ENCODE measurements at places on chromosomes 11 and 22.

DNA sequence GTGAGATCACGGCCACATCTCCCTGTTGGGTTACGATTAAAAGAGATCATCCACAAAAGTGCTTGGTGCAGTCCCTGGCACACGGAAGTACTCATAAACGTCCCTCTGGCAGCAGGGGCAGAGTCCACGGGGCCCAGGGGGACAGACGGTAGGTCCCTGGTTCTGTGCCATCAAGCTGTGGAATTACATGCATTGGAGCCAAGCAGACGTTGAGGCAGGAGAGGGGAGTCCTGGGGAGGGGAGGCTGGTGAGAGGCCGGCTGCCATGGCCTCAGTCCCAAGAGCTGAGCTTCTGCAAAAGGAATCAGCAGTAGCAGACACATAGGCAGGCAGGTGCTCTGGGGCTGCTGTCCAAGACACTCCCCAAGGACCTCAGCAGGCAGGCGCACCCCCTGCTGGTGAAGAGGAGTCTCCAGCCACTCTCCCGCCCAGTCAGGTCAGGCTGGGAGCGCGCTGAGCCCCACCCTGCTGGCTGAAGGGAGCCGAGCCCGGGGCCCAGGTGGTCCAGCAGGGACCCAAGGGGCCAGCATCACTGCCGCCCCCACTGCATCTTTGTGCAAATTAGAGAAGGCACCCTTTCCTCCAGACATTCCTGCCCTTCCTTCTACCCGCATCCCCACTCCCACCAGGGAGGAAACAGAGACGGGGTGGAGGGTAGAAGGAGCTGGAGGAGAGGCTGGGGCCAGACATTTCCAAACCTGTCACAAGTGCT is 7.6 kb upstream of the KCTD17 start:
- no peak for DNase-seq

GRCh38 chr11:31375879-31376278 is 6.2 kb downstream of the DNAJC24 start:
- DNase-seq = no peak

- DNase-seq = no peak
Observed at GRCh38 chr11:106378513-106379179, 301.2 kb downstream of the AASDHPPT start.

DNA sequence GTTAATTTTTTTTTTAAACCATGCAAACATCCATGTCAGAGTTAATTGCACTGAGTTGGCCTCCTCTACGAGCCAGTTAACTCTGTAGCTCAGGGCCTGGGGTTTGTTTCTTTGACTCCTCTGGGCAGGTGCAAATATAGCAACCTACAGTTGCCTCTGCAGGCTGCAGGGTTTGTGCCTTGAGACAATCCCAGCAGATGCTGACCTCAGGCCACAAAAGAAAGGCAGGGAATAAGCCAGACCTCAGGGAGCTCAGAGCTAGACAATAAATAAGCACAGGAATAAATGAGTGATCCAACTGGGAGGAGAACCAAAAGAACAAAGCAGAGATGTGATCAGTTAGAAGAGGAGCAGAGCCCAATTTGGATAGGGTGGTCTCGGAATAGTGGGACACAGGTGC is 390.8 kb downstream of the SHANK2 start:
- peak; percentile 48 for DNase-seq

- no peak for DNase-seq
Observed at GRCh38 chr22:49566693-49567092, 261.0 kb downstream of the BRD1 start.

DNA sequence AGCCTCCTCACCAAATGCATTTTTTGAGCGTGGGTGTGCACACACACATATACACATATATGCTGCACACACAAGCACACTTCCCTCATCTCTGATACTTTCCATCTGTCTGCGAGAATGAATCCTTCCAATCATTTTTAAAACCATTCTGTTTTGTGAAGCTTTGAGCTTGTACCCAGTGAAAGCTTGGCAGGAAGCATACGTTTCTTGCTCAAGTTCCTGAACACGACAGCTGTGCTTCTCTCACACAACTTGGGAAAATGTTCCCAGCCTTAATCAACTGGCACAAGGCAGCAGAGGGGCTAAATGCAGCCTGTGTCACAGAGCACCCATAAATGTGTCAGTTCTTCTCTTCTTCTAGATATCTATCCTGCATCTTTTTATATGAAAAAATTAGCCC is 524.0 kb upstream of the KIRREL3 start:
- DNase-seq = no peak

DNA sequence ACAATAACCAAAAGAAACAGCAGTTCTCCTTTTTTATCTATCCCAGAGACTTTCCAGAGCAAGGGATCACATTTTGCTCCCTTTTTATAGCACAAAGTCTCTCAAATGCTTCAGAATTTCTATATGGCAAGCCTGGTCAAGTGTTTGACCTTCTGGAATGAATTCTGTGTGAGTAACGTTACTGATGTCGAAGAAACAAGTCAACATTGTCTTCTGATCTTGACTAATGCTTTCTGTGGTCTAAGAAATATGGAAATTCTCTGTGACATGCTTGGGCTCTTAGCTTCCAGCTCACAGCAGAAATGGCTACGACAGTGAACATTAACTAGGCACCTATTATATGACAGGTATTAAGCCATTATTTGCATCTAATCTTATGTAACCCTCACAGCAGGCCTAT is 411.7 kb downstream of the CADM1 start:
- DNase-seq = no peak

GRCh38 chr11:57679396-57679795 is 11.5 kb downstream of the ZDHHC5 start:
- no peak for DNase-seq

DNA sequence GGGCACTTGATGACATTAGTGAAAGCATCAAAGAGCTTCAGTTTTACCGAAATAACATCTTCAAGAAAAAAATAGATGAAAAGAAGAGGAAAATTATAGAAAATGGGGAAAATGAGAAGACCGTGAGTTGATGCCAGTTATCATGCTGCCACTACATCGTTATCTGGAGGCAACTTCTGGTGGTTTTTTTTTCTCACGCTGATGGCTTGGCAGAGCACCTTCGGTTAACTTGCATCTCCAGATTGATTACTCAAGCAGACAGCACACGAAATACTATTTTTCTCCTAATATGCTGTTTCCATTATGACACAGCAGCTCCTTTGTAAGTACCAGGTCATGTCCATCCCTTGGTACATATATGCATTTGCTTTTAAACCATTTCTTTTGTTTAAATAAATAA is 10.6 kb downstream of the REXO2 start:
- no peak for DNase-seq

GRCh38 chr22:35580351-35581022 is 36.6 kb downstream of the MB start:
- no peak for DNase-seq

- no peak for DNase-seq
Observed at GRCh38 chr22:23396362-23397007, 183.6 kb downstream of the IGLL1 start.

Measured in NCI-H774 (cell line).